ENCODE measurements at places on chromosomes 5 and 9. TPM values are rescaled to one million over a fixed set of nuclear protein-coding genes. Genes with fewer than 3 reads are reported as not detected.

DNA sequence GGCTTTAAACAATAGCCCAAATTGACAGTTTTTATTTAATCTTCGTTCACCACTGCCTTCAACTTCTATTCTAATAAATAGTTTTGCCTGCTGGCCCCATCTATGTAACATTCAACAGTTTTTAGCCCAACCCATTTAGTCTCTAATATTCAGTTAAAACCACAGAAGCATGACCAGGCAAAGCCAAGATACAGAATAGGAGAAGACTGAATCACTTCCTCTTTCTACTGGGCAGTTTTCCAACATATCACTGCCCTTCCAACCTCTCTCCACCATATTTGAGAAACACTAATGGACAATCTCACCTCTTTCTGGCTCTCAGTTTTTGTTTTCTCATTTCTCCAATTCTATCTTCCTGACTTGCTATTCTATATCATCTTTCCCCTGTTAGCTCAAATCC lies 352.9 kb downstream of the DNAH5 start:
- DNase-seq: no peak

OTP gene
- not detected for total RNA-seq

DNA sequence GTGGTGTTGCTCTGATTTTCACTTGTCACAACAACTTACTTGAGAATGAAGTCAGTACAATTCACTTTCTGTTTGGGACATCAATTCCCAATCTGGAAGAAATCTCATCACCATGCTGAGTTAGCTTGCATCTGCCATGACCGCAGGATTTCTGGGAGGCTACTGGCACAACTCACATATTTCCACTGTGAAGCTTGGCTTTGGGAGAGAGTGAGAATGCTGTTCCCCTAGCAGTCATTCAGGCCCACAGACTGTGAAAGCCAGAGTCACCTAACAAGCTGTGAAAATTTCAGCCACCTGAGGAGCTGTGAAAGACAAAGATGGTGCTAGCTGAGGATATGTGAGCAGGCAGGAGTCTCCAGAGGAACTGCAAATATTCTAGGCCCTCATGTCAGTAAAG lies 365.2 kb upstream of the TUSC1 start:
- DNase-seq: no peak

PHYHD1 gene
- total RNA-seq: 10.4 TPM

DNA sequence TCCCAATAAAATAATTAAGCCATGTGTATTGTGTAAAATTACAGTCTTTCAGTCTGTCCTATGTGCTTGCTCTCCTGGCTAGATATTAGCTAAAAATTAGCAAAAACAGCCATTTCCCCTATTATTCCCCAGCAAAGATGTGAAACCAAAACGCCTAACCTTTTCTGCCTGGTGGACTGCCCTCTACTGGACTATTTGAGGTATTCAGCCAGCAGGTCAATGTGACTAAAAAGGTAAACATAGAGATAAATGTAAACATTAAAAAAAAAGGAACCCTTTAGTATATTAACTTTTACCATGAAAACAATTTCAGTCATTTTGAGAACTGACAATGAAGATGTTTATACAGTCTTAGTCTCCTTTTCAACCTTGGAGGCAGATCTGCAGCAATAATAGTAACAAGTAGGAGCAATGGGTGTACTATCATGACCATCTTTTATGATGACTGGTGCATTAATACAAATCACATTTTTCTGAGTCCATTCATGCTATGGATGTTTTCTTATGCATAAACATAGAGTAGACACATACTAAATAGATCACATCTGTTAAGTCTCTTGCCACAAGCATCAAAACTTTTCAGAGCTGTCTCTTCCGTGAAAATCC lies 10.1 kb downstream of the ATG12 start:
- peak; percentile 71 for DNase-seq

IL9 gene
- total RNA-seq: not detected

GRCh38 chr5:103234239-103234975 lies 24.2 kb upstream of the MACIR start:
- no peak for DNase-seq

SMIM33 gene
- total RNA-seq: not detected

DNA sequence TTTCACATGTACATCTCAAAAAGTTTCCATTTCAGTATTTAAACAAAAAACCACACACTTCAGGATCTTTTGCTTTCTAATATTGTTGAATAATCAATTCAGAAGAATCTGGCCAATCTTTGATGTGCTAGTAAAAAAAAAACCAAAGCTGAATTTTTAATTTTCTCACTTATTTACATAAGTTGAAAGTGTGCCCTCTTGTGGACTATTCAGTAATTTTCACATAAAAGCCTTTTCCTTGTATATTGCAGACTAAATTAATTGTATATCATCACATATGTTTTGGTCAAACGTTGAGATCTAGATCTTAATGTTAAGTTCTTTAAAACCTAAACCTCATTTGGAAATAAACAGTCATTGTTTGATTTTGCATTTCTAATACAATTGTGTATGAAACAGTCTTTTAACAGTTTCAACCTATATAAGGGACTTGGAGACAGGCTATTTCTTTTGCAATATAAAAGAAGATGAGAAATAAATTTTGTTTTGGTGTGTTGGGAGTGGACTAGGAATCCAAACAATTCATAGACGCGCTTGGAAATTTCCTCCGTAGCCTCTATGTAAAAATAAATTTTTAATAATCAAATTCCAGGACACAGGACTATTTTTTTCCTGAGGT lies 68.1 kb downstream of the NIPBL start:
- DNase-seq: peak; percentile 80

DNA sequence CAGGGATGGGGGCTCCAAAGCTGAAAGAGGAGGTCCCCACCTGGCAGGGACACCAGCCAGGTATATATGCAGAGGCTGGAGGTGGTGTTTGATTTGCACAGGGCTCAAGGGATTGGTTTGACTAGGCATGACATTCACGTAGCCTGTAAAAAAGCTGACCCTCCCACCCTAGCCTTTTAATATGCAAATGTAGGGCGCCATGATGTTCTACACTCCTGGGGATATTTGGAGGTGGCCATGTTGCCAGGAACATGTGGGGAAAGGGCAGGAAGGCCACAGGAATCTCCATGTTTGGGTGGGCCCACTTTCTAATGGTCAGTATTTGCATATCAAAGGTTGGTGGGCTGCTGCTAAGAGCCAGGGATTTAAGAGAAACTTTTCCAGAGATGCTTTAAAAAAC lies 12.0 kb upstream of the THG1L start:
- peak; percentile 48 for DNase-seq

Measured in GM23338 (cell line).